ENCODE measurements at places on chromosomes 13 and 19.

DNA sequence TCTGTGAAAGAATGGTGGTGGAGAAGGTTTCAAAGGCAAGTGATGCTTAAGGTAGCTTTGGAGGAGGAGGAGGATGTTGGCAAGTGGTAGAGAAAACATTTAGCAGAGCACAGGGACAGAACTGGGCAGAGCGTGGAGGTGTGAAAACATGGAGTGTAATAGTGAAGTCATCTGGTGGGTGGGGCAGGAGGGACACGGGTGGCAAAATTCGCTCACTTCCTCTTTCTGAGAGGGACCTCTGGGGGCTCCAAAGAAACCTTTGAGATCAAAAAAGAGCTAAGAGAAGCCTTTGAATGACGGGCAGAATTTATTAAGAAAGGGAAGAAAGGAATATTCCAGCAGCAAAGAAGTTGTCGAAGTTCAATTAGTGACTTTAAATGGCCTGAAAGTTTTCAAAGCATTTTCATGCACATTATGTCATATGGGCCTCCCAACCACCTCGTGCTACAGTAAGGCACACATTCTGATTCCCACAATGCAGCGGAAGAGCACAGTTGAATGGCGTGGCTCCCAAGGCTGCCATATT is 82.8 kb downstream of the STARD13 start:
- no peak for DNase-seq

GRCh38 chr13:51524829-51525566 is 59.3 kb upstream of the WDFY2 start:
- no peak for DNase-seq

DNA sequence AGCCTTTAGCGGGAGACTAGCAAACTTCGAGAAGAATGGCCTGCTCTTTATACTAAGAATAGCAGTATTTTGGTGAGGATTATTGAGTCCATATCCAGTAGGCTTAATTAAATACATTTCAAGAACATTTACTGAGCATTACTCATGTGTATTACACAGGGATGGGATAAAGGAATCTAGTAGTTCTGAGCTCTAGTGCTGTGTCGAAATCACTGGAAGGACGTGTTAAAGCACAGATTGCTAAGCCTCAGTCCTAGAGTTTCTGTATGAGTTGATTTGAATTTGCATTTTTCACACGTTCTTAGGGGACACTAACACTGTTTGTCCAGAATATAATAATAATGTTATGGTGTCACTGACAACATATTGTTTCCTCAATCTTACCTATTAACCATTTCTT is 9.0 kb downstream of the ZNF302 start:
- DNase-seq: no peak

DNA sequence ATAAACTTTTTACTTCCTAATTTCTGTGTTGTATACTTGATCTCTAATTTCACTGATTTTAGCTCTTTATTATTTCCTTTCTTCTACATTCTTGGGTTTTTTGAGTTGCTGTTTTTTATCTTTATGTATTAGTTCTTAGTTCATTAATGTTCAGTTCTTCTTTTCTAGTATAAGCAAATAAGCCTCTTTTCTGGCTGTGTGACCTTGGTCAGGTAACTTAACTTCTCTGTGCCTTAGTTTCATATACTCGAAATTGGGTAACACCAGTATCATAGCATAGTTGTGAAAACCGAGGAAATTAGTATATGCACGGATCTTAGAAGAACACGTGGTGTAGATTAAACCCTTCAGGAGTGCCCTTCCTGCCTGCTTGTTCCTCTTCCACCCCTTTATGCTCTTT is 130.2 kb upstream of the C1QTNF9B start:
- no peak for DNase-seq

GRCh38 chr19:4984438-4984990 is 15.6 kb downstream of the KDM4B start:
- no peak for DNase-seq

- no peak for DNase-seq
These were observed 211.6 kb downstream of the DNAJC15 start for GRCh38 chr13:43235028-43235427.

- no peak for DNase-seq
These were observed 4.5 kb upstream of the TSPAN16 start for GRCh38 chr19:11291415-11291814.

DNA sequence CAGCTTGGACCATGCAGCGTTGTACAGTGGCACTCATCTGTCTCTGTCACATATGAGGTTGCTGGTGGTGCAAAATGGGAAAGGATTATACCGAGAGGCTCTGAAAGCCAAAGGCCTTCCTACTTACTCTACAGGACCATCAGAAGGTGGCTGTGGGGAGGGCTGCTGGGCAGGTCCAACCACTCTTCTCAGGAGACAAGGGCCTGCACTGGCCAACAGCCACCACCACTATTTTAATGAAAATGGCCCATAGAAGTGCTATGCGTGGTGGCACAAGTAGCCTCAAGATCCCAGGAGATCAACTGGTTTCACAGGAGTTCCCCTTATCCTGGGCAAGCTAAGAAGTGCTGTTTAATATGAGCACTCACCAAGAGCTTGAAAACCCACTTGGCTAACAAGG is 52.3 kb downstream of the MRPL57 start:
- DNase-seq: no peak

DNA sequence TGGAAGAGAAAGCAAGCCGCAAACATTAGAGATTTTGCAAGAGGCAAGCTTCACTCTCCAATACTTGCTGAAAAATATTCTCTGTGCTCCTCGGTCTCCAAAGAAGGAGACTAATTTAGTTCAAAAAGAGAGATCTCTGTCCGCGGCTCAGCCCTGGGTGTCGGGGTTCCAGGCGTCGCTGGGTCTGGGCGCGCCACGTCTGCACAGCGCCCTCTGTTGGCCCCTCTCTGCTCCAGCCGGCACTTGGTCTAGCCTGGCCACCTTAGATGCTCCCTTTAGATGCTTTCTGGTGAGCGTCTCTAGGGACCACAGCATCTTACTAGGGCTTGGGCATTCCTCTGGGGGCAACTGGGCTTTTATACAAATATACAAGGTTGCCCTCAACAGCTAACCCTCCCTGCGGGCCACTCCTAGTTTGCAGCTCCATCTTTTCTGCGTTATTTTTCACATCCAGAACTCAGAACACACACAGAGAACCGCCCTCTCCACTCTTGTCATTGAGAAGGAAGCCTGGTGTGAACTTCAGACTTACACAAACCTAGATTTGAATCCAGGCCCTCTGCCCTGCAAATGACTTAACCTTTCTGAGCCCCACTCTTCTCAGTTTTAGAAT is 78.3 kb downstream of the CYSLTR2 start:
- DNase-seq: no peak

DNA sequence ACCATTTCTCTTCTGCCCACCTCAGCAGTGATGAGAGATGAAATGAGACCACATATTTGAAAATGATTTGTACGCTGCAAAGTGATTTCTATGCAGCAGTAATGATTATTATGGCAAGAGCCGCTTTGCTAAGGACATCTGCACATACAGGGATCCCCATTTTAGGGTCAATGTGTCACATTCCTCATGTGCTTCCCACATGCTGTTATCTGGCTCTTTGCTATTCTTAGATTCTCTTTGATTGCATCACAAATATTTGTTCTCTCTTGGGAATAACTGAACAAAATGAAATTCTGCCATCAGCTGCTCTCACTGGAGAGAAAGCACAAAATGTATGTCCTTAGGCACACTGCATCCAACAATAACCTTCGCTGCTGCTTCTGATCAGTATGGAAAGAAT is 209.5 kb upstream of the IPO5 start:
- no peak for DNase-seq

- DNase-seq: no peak
These were observed 95.7 kb upstream of the TSHZ3 start for GRCh38 chr19:31444931-31445330.

DNA sequence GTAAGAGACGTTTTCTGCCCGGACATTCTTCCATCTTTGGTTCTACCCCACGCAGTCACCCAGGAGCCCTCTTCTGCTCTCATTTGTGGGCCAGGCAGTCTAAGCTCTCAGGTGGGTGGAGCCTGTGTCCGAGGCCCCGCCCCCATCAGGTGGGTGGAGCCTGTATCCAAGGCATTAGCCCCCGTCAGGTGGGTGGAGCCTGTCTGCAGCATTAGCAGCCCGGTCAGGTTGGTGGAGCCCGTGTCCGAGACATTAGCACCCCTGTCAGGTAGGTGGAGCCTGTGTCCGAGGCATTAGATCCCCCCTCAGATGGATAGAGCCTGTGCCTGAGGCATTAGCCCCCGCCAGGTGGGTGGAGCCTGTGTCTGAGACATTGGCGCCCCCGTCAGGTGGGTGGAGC is 45.5 kb upstream of the C13orf46 start:
- DNase-seq: no peak

- DNase-seq: no peak
These were observed 4.9 kb upstream of the TNFSF14 start for GRCh38 chr19:6674868-6675305.

- DNase-seq: no peak
These were observed 35.7 kb upstream of the DPRX start for GRCh38 chr19:53596056-53596455.

GRCh38 chr13:33932769-33933406 is 114.9 kb downstream of the RFC3 start:
- DNase-seq: no peak

- DNase-seq: no peak
These were observed 113.4 kb downstream of the UFM1 start for GRCh38 chr13:38463048-38463447.

GRCh38 chr19:51185069-51185867 is 39.6 kb upstream of the CD33 start:
- DNase-seq: no peak

DNA sequence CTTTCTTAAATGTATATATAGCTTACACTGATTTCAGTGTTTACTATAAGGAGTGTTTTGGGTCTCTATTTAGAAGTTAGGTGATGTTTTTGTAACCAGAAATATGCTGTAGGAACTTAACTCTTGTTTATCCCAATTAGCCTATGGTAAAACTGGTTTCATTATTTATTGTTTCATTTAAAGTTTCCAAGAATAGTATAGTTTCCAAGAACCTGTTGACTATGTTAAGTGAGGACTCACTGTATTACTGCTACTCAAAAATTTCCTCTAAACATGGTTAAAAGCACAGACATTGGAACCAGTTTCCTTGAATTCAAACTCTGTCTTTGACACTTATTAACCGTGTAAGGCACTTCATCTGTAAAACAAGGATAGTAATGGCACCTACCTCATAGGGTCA is 187.4 kb downstream of the RGCC start:
- no peak for DNase-seq

Measured in NCI-H2227 treated with DMSO at 0.1 percent for 48 hours (cell line).